Suppressor macrophage treated with lipopolysaccharide for 4 hours (primary cell): ENCODE measurements at places on chromosomes 4 and X.
A peak's percentile ranks its signal among the peaks of the same experiment; 100 is the strongest.

GRCh38 chrX:77899081-77899828 lies at the start of gene COX7B:
COX7B (plus strand) TSS chrX:77899468; CDS start chrX:77899554, 86 bp downstream.
- DNase-seq = peak; percentile 94

GRCh38 chrX:71910643-71910985 lies at the start of gene NHSL2:
NHSL2 (plus strand) TSS chrX:71910845.
- DNase-seq = peak; percentile 6

GRCh38 chr4:41104155-41104554 lies 110.2 kb downstream of the APBB2 start:
- no peak for DNase-seq

GRCh38 chrX:68659385-68659784 lies 11.9 kb downstream of the STARD8 start:
- no peak for DNase-seq

- DNase-seq = no peak
Observed at GRCh38 chr4:142925161-142925560, 79.1 kb upstream of the INPP4B start.

DNA sequence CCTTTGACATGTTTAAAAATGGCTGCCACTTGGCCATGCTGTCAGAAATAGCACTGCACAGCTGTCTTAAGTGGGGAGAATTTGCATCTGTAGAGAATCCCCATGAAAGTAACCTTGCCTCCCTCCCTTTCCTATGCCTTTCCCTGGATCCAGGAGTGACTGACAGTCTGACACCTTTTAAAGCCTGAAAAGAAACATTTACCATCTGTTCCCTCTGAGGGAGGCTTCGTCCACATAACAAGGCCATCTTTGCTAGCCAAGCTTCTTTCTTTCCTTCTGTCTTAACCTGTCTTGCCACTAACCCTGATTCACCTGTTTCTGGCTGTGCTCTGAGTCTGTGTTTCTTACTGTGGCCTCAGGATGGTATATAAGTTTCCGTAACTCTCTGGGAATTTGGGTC lies 21.3 kb upstream of the AADAT start:
- DNase-seq = no peak

- DNase-seq = no peak
Observed at GRCh38 chr4:108411836-108412235, 208.5 kb upstream of the RPL34 start.

- no peak for DNase-seq
Observed at GRCh38 chr4:77538574-77539157, 67.0 kb upstream of the CXCL13 start.
